DMS53 (cell line): ENCODE measurements at places on chromosomes 13 and 19.
A peak's percentile ranks its signal among the peaks of the same experiment; 100 is the strongest.

DNA sequence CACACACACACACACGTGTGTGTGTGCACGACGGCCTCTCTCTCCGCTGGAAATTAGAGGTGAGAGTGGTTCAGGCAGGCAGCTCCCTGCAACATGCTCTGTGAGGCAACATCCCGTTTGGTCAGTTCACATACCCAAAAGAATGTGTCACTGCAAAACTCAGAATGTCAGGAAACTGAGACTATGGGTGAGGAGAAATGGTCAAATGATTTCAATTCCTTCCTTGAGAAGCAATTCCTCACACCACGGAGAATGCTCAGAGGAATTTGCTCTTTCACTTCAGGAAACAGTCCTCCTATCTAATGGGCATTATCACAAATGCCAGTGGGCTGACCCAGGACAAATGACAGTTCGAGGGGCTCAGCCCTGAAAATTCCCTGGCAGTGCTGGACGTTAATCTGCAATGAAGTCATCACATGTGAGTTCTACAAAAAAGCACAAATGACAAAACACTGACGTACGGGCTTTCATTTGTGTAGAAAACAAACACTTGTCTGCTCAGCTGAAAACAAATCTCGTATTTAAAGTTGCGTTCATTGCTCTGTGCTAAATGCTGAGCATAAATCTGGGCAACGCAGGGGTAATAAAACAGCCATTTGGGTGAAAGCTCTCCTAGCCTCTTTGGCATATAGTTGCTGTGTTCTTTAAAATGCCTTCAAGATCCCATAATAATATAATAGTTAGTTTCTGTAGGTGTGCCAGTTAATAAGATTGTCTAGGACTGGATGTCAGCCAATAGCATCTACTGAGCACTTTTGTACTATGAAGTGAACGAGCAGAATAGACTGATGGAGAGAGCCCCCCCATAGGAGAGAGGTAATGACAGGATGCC is 18.6 kb upstream of the LATS2 start:
- no peak for DNase-seq

DNA sequence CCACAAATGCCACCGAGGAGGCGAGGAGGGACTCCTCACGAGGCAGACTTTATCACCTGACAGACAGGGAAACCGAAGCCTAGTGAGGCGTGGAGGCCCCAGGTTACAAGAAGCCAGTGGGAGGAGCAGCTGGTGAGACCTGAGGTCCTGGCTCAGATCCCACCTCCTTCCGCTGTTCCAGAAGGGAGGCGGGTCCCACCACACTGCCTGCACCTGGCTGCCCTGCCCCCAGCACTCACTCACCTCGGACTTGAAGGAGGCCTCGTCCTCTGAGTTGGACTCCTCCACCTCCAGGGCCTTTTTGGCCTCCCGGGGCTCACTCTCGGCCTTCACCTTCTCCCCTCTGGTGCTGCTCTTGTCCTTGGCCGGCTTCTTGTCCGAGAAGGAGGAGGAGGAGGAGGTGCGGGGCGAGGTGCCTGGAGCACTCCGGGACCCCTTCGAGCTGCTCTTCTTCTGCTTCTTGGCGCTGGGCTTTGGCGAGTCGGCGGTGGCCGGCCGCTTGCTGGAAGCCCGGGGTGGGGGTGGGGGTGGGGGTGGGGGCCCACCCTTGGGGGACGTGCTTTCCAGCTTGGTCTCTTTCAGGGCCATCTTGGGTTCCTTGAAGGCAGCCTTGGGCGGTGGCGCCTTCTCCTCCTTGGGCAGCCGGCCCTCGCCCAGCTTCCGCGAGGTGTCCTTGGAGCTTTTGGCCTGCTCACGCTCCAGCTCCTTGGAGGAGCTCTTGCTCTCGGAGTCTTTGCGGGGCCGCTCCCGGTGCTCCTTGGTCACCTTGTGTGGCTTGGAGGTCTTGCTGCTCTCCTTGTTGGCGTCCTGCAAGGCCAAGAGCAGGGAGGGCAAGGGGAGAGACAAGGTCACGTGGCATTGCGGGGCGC is 57.7 kb downstream of the MLLT1 start:
- no peak for DNase-seq

DNA sequence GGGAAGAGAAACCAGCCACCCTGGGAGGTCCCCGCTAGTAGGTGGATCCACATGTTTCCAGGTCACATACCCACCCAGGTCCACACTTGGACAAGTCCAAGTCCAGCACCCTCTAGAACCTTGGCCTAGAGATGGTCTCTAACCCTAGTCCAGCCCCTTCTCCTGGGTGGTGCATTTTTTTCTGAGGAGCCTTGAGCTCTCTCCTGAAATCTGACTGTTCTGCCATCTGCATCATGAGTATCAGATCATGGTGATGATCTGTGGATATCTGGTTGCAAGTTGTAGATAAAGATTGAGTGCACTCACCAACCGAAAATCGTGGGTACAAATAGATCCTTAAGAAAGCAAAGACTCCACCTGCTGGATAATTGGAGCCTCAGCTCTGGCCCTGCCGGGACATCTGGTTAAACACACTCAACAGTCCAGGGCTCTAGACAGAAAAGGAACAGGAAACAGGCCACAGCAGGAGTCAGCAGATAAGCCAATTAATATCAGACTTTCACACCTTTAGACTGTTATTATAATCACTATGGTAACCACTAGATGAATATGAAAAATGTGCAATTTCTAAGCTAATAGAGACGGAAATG is 41.1 kb downstream of the GPR12 start:
- DNase-seq = peak; percentile 85

GRCh38 chr19:44282846-44283245 is 22.0 kb downstream of the ZNF235 start:
- DNase-seq = no peak

DNA sequence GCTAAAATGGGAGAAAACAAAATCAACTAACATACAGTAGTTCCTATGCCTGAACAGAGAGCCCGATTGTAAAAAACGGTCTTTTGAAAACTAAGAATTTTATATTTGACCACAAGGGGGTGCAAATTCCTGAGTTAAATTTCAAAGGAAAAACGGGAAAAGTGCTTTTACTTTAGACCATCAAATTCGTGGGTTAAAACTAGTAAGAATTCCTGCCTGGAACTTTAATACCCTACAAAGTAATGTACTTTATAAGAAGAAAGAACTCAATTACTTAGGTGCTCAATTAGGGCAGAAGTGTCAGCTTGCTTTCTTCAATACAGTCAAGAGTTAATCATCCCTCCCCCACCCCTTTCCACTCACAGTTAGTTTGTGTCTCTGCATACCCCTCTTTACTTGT is 69.8 kb downstream of the KCNRG start:
- peak; percentile 65 for DNase-seq

DNA sequence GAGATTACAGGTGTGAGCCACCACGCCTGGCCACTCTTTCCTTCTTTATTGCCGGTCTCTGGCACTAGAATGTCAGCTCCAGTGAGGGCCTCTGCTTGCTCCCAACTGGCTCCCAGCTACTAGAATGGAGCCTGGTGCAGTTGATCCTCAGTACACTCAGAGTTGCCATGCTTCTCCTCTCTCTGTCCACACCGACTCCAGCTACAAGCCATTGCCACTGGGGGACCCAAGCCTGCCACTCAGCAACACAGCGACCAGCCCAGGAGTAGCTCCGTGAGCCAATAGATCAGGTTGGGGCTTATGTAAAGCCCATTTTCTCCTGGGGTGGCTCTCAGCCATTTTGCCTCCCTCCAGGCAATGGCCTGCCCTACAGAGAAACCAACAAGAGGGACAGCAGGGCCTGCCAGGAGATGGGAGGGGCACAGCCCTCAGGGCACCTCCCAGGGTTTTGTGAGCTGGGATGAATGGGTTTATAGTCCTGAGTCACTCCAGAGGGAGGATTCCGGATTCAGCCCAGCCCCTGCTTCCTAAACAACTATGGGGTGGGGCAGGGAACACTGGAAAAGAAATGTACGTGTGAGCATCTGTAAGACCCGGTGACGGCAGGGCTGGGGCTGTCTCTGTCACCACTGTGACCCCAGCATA is 36.5 kb downstream of the OPA3 start:
- DNase-seq = no peak

GRCh38 chr13:99433543-99434075 is 67.7 kb upstream of the TM9SF2 start:
- no peak for DNase-seq
